ENCODE measurements at places on chromosomes 1 and 21.

DNA sequence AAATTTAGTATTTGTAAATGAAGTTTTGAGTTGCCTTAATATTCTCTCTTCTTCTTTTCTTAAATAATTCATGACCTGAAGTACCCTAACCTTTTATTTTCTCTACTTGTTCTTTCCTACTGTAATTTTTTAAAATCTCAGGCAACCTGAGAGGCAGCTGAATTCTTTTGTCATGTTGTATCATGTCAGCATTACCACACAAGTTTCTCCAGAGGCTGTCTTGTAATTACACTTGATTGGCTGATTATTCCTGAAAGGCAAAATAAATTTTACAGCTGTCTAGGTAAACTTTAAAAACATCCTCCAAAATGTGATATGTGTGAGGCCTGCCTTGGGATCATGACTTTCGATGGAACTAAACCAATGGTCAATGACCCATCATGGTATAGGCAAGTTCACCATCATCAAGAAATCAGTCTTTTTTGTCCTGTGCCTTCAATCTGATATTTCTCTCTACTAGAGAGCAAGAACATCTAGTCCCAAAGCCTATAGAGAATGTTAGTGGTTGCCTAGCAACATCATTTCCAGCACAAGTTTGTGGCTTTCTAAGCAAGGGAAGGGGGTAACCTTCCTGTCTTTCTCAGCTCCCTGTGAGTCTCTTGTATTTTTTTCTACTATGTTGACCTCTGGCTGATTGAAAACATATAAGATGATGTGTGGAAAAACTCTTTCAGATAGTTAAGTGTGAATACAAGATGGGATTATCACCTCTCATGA, 115.5 kb downstream of the GABPA start:
- DNase-seq, result no peak

DNA sequence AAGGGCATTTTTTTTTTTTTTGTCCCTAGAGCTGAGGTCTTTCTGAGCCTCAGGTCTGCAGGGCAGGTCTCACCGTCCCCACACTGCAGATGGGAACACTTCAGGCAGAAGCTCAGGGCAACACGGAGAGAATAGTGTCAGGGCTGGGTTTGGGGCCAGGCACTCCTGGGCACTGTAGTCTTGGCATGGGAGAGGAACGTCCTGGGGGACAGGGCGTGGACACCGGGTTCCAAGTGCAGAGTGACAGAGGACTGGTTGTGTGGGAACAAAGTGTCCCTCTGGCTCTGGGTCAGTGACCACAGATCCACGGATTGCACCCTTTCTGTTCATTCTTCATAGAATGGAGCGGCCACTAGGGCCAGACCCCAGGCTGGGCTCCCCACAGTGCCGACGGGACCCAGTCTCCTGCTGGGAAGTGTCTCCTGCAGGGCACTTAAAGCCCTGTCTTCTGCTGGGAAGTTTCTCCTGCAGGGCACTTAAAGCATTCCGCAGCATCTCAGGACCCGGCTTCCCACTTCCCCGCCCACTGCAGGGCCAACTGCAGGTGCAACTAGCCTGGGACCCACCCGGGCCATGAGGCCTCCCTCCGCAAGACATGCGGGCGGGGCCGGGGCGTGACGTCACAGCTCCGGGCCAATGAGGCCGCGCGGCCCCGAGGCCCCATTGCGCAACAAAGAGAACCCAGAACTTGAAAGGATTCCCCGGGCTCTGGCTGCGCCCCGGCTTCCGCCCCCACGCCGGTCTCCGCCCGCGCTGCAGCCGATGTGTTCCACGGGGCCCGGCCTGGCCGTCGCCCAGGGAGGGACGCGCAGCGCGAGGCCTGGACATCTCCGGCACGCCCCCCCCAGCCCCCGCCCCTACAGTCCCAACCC, 1.2 kb downstream of the GPR153 start:
- DNase-seq, result peak; percentile 91

- no peak for DNase-seq
These were observed 85.1 kb upstream of the LMO4 start for GRCh38 chr1:87243573-87243972.

DNA sequence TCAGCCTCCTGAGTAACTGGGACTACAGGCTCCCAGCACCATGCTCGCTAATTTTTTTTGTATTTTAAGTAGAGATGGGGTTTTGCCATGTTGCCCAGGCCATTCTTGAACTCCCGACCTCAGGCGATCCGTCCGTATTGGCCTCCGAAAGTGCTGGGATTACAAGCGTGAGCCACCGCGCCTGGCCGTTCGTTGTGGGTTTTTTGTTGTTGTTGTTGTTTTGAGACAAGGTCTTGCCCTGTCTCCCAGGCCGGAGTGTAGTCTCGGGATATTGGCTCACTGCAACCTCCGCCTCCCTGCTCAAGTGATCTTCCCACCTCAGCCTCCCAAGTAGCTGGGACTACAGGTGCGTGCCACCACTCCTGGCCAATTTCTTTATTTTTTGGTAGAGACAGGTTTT, 4.7 kb upstream of the INAVA start:
- DNase-seq, result no peak

DNA sequence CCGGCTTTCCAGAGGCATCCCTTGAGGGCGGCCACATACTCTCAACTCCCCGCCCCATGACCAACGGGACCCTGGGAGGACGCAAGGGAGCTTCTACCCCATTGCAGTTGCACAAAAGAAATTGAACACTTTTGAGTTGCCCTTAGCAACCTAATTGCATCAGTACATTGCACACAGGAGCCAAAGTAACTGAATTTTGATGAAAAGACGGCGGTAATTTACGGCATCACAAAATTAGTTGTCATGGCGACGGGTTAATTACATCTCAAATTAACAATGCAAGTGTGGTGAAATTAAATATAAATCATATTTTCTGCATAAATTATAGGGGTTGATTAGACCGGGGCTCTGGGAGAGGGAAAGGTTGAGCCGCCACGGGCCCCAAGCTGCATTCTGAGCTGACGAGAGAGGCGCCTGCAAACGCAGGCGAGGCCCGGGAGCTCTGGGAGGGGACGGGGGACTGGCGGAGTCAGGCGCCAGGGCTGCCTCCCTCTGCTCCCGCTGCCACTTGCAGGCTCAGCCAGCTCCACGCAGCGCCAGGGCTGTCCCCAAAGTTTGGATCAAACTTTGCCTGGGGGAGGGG, 61.4 kb downstream of the CASZ1 start:
- no peak for DNase-seq

GRCh38 chr1:28789816-28790215, 22.2 kb upstream of the OPRD1 start:
- DNase-seq, result no peak

GRCh38 chr21:44013380-44014088, 1.4 kb downstream of the TRAPPC10 start:
- no peak for DNase-seq

GRCh38 chr1:224458996-224459395, 24.4 kb upstream of the WDR26 start:
- DNase-seq, result no peak

DNA sequence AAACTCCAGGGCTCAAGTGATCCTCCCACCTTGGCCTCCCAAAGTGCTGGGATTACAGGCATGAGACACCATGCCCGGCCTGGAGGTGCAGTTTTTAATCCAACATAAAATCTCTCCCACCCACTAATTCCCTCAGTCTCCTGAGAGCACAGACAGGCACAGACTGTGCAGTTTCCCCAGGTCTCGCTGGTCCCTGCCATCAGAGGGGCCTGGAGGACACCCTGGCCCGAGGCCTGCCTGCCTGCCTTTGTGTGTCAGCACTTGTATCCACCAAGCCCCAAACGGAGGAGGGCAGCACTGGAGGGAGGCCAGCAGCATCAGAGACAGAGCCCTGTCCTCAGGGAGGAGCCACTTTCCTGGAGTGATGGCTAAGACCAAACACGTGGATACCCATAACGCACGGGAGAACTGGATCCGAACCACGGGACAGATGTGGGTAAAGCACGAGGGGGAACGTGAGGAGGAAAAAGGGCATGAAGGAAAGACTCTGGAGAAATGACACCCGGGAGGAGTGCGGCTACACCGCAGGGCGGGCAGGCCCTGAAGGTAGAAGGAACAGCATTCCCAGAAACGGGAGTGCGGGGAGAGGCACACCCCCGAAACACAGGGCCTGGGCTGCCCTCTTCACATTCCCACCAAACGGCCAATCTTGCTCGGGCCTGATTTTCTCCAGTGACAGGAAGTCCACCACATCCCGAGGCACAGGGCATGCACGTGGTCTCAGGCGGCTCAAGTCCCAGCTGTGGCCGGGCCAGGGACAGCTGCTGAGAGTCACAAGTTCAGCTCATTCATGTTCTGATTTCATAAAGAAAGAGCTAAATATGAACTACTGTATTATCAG, 29.7 kb downstream of the NPHP4 start:
- DNase-seq, result no peak

DNA sequence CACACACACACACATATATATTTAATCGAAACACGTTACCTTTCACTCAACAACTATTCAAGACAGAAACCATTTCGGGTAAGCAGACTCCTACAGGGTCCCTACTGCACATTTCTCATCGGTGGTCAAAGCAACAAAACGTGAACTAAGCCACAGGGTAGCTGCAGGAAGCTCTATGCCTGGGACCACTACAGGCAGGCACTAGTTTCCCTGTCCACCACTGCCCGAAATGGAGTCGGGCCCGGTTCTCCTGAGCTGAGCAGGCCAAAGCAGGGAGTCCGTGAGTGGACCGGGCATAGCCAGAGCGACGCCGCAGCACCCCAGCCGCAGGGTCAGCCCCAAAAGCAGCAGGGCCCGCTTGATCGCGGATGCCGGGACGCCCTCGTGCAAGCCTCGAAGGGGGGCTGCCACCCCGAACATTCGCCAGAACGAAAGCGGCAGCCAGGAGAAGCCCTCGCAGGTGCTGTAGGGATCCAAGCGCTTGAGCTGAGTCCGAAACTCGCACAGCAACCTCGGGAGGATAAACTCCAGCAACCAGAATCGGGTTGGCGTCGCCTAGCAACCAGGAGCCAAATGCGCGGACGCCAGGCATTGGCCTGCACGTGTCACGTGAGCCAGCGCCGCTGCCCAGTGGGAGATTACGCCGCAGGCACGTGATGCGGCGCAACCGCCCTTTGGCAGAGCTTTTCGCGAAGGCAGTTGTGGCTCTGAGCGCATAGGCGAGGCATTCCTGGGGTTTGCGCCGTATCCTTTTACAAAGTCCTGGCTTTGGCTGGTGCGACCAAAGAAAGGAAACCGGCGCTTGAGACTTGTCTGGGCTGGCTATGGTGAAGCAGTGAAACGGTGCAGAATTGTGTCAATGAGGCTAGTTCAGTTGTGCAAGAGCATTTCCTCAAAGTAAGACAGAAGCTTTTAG, 13.9 kb upstream of the DDI2 start:
- DNase-seq, result peak; percentile 97
